ENCODE measurements at places on chromosomes 4 and X. TPM values are rescaled to one million over a fixed set of nuclear protein-coding genes. Genes with fewer than 3 reads are reported as not detected.

DNA sequence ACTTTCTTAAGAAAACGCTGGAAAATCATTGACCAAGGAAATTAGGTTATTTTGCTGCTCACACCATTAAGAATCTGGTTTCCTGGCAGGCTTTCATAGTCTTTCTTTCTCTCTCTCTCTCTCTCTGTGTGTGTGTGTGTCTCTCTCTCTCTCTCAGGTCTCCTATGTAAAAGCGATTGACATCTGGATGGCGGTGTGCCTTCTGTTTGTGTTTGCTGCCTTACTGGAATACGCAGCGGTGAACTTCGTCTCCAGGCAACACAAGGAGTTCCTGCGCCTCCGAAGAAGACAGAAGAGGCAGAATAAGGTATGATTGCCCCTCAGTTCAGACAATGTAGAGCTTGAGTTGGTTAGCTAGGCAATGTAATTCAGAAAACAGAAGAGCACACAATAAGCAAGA lies 161.2 kb downstream of the GLRA2 start:
- no peak overlapping the region for H3K27ac ChIP-seq
- no peaks in the 10 kb centered on the region for H3K36me3 ChIP-seq
- DNase-seq: no peak
- H3K4me3 ChIP-seq: no peak overlapping the region
- H3K4me1 ChIP-seq: no peaks in the 10 kb centered on the region
- H3K27me3 ChIP-seq: no peaks in the 10 kb centered on the region

GRCh38 chr4:139540632-139541031 lies 15.4 kb downstream of the SETD7 start:
- H3K27me3 ChIP-seq: no peaks in the 10 kb centered on the region
- no peak overlapping the region for H3K4me3 ChIP-seq
- DNase-seq: no peak
- no peaks in the 10 kb centered on the region for H3K36me3 ChIP-seq
- H3K4me1 ChIP-seq: no peaks in the 10 kb centered on the region

Gene BBS7
- total RNA-seq: 13.4 TPM

DNA sequence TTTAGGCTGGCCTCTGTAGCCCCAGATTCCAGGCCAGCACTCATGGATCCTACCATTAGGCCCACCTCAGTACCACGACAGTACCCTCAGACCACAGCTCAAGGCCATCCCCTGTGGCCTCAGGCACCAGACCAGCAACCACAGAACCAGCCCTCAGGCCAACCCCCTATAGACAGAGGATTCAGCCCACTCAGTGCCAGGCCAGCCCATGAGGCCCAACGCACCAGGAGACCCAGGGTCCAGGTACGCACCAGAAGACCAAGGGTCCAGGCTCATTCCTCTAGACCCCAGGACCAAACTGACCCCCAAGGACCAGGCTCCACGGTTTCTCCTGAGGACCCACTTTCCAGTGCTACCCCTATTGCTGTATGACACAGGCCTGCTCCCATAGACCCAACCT lies 39.5 kb upstream of the MAGEC2 start:
- no peak for DNase-seq
- no peaks in the 10 kb centered on the region for H3K36me3 ChIP-seq
- H3K27me3 ChIP-seq: no peaks in the 10 kb centered on the region
- H3K4me1 ChIP-seq: no peaks in the 10 kb centered on the region
- H3K27ac ChIP-seq: no peak overlapping the region

DNA sequence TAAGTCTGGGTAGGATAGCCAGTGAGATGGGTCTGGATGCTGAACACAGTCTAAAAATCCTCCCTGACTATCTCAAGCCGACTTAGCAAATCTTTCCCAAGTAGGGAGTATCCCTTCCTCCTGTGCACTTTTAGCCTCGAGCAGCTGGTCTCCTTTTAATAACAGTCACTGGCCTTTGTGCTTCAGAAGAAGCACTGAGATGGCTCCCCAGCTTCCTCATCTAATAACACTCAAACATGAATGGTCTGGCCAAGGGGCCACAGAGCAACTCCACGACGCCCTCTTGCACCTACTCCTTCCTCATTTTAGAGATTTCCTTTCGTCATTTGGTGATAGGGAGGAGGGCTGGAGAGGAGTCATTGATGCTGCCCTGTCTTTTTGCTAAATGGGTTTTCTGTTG lies 78.8 kb upstream of the TMEM150C start:
- no peak overlapping the region for H3K4me3 ChIP-seq
- H3K36me3 ChIP-seq: no peaks in the 10 kb centered on the region
- H3K27ac ChIP-seq: no peak overlapping the region
- H3K27me3 ChIP-seq: no peaks in the 10 kb centered on the region
